ENCODE measurements at places on chromosomes 7 and 10.
A peak's percentile ranks its signal among the peaks of the same experiment; 100 is the strongest.

DNA sequence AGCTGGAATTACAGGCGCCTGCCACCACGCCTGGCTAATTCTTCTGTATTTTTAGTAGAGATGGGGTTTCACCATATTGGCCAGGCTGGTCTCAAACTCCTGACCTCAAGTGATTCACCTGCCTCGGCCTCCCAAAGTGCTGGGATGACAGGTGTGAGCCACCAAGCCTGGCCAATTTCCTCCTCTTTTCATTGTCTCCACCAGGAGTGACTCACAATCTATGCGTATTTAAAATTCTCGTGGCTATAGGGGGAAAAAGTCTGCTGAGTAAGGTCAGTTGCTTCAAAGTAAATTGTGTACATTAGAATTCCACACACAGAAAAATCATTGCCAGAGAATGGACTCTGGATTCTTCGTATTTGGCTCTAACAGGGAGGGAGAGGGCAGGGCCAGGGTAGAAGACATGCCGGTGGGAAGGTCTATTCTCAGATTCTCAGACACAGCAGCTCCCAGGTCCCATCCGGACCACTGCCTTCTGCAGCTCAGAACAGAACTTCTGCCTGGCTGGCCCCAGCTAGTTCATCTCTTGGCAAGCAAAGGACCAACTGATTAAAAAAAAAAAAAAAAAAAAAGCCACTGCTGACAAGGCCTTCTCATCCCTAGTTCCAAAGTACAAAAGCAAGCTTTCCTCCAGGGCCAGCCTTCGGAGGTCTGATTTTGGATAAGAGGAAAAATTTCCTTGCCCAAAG lies 22.2 kb downstream of the PSPH start:
- peak; percentile 28 for DNase-seq

DNA sequence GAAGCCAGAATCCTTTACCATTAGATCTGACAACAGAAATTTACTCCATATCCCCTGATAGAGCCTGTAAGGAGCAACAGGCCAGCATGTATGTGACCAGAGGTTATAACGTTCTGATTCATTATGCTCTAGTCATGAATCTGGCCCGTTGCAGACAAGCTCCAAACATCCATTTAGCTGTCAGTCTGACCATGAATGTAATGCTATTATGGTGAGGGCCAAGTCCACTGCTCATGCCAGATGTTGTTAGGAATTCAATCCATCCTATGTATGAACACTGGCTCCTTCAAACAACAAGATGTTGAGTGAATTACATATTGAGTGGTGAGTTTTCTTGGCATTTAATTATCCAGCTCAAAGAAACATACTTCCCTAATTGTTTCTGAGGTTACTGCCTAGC lies 610.1 kb upstream of the ANKRD30A start:
- no peak for DNase-seq

GRCh38 chr7:125436220-125436619 lies 506.6 kb upstream of the POT1 start:
- no peak for DNase-seq

DNA sequence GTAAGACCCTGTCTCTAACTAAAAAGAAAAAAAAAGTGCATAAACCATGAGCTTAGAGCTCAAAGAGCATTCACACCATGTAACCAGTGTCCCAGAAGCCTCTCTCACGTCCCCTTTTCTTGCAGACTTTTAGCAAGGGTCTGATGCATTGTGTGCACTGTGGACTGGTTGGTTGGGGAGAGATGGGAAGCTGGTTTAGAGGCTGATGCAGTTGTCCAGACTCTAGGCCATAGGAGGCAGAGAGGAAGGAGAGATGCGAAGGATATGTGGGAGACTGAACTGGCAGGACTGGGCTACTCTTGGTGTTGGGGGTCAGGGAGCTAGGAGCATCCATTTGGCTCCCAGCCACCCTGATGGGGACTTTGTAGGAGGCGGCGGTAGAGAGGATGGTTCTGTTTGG lies 1.8 kb downstream of the SSC4D start:
- DNase-seq, result no peak

- DNase-seq, result peak; percentile 56
Observed at GRCh38 chr10:51683031-51683691, 16.2 kb downstream of the CSTF2T start.

DNA sequence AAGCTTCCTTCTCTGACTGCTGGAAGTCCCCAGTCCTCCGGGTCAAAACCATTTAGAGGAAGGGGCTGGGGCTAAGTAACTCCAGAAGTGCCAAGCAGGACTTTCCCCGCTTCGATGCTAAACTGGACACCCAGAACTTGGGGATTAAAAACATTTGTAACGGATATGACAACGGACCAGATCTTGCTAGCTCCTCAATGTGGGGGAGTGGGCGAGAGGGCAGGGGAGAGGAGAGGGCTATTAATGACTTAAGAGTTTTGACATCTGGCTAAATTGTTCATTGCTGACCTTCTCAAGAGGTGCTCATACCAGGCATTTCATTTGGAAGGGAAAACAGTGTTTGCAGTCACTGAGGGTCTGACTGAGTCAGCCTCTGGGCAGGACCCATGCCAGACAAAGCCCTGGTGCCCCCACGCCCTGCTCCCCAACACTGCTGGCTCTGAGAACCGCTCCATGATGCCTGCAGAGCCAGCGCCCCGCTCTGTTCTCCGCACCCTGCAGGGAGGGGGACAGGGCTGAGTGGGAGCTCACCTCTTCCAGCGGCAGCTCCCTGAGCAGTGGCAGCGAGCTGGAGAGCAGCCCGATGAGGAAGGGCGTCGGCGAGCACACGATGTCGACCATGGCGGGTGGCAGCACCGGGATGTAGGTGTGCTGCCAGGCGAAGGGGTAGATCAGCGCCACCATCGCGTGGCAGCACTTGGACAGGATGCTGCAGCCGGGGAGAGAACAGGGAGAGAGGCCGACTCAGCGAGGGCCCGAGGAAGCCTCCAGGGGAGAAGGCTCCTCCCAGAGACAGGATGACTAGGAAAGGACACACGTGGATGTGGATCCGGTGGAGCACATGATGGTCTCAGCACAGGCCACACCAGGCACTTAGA lies 47.7 kb upstream of the MKRN1 start:
- DNase-seq, result no peak

DNA sequence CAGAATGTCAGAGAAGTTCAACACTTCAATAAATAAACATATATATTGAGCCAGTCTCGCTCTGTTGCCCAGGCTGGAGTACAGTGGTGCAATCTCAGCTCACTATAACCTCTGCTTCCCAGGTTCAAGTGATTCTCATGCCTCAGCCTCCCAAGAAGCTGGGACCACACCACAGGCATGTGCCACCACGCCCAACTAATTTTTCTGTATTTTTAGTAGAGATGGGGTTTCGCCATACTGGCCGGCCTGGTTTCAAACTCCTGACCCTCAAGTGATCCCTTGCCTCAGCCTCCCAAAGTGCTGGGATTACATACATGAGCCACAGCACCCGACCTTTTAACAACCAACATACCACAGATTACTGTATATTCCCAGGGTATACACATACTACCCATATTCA lies 134.2 kb downstream of the JMJD1C start:
- peak; percentile 45 for DNase-seq

DNA sequence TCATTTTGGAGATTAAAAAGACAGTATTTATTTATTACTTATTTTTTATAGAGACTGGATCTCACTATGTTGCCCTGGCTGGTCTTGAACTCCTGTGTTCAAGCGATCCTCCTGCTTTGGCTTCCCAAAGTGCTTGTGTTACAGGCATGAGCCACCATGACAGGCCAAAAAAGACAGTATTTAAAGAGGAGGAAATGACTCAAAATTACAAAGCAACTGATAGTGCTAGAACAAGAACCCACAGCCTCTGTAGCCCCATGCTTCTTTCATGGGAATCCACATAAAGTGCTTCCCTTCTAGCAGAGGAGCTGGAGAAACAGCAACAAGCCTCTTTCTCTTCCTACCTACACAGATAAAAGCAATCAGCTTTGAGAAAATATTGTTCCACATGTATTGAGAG lies 230.7 kb upstream of the PODXL start:
- no peak for DNase-seq

DNA sequence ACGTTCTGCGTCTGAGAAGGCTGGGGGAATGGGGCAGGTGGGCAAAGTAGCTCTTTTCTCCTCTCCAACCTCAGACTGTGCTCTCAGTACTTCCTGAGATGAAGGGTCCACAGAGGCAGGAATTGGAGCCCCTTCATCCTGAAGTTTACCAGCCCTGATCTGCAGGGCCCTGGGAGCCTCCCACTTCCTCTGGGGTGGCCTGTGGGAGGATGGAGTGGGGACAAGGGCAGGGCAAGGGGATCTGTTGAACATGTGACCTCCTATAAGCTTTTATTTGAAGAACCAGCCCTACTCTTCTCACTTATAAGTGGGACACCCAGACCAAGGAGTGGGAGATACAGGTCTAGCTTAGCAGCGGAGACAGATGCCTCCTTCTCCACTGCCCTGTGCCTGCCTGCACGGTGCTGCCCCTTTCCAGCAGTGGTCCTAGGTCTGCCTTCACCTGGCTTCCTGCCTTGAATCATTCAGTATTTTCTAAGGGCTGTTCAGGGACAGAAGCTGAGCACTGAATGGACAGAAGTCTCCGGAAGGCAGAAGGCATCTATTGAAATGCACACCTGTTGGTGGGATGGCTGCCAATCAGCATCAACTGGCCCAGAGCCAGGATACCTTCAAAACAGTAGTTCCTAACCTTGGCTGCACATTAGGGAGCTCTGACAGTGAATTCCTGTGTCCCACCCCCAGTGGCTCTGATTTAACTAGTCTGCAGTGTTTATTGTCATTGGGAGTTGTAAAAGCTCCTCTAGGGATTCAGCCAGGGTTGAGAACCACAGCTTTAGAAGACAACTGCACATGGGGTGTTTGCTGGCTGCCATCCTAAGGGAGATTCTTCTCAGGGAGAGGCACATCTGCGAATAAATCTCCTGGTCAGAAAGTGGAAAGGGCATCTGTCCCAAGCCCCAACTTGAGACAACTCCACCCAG lies 2.7 kb upstream of the ARHGAP22 start:
- DNase-seq, result no peak

DNA sequence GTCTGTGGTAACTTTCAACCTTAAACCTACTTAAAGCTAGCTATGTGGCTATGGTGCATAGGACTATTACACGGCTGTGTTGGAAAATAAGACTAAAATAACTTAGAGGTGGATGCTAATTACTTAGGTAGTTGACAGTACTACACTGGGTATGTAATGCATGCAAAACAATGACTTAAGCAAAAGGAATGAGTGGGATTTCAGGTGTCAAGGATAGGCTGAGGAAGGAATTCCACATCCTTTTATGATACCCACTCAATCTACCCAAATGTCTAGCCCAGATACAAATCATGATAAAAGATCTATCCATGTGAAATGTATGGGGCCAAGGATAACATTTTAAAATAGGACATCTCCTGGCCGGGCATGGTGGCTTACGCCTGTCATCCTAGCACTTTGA lies 13.9 kb downstream of the CDNF start:
- no peak for DNase-seq

GRCh38 chr10:21174715-21175495 lies 277.8 kb upstream of the NEBL start:
- DNase-seq, result no peak

DNA sequence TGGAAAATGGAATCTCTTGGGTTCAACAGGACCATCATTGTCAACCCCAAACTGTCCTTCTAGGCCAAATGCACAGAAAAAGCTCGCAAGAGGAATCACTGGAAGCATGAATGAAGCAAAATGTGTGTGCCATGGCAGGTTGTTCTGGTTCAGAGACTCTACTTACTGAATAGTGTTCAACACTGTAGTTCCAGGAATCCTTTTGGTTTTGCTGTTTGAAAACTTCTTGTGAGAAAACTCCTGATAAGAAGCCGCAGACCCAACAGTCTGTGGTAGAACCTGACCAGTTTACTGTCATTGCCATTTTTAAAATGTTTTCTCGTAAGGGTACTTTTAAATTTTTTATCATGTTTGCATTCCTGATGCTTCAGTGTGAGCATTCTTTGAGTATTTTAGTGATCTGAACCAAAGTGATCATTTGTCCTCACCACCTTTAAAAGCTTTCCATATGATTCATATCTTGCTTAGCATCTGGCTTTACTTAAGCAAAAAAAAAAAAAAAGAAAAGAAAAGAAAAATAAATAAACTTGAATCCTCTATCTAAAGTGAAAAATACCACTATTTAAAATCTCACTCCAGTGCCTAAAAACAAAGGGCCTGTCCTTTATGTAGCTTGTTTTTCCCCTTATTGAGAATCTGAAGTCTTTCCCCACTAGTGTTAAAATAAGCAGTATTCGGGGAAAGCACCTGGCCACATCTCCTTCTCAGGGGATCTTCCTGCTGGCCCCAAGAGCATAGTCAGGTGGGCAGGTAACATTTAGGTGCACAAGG lies 92.4 kb downstream of the WNT2 start:
- DNase-seq, result peak; percentile 87

- DNase-seq, result peak; percentile 20
Observed at GRCh38 chr7:120185940-120186682, 86.9 kb upstream of the KCND2 start.

GRCh38 chr10:1597370-1598146 lies 139.8 kb downstream of the ADARB2 start:
- DNase-seq, result no peak

DNA sequence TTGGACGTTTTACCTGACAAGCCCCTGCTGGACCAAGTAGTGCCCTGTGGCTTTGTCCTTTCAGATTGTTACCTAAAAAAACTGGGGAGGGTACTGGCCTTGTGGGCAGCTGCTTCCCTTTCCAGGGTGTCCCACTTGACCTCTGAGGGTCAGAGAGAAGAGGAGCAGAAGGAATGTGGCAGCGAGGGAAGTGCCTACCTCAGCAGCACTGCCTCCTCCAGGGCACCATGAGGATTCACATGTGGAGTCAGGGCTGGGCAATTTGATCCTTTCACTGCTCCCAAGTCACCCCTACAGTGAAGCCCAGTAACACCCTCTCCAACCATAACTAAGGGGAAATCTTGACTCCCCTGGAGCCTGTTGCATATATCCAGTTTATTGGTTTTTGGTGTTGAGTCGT lies 64.6 kb downstream of the ITGB1 start:
- DNase-seq, result no peak

DNA sequence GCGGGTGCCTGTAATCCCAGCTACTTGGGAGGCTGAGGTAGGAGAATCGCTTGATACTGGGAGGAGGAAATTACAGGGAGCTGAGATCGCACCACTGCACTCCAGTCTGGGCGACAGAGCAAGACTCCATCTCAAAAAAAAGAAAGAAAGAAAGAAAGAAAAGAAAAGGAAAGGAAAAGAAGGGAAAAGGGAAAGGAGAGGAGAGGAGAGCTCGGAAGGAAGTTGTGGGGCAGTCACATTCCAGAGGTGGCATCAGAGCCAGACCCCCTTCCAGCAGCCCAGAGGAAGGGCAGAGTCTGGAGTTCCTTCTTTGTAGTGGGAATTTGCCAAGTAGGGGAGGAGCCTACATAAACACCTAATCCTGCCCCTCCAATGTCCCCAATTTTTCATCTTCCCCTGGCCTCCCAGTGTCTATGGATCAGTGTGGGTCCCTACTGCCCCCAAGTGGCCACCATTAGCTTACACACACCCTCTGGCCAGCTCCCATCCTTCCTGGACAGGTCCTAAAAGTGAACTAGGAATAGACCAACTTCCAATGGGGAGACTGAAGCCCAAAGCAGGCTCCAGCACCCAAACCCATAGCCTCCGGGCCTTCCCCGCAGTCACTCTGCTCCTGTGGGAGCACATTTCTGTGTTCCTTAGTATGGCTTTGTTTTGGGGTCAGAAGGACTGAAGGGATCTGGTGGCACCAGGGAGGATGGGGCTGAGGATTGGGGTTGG lies 39.6 kb upstream of the HSPB1 start:
- DNase-seq, result peak; percentile 56
